Right lobe of liver (tissue), 6 donors: ENCODE measurements at places on chromosomes 2 and 18. TPM values are rescaled to one million over a fixed set of nuclear protein-coding genes. Genes with fewer than 3 reads are reported as not detected.

DNA sequence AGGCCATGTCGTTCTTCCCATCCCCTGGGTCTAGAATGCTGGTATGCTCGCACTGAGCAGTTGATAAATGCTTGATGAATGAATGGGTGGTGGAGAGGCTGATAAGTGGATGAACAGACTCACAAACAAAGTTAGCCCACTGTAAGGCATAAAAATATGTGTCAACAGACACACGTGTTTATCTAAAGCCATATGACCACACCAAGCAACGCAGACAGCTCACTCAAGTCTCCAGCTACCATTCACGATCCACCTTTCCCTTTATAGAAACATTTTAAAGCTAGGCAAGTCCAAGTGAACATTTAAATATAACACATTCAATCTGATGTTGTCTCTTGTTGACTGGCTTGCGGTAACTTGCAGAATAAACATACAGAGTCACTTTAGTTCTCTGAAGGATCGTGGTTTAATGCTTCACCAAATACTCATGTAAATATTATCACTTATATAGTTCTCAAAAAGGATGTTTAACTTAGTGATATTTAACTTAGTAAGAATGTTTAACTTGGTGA is 105.5 kb downstream of the NOL10 start:
- DNase-seq: no peak

The ZSWIM2 gene
- total RNA-seq: not detected

DNA sequence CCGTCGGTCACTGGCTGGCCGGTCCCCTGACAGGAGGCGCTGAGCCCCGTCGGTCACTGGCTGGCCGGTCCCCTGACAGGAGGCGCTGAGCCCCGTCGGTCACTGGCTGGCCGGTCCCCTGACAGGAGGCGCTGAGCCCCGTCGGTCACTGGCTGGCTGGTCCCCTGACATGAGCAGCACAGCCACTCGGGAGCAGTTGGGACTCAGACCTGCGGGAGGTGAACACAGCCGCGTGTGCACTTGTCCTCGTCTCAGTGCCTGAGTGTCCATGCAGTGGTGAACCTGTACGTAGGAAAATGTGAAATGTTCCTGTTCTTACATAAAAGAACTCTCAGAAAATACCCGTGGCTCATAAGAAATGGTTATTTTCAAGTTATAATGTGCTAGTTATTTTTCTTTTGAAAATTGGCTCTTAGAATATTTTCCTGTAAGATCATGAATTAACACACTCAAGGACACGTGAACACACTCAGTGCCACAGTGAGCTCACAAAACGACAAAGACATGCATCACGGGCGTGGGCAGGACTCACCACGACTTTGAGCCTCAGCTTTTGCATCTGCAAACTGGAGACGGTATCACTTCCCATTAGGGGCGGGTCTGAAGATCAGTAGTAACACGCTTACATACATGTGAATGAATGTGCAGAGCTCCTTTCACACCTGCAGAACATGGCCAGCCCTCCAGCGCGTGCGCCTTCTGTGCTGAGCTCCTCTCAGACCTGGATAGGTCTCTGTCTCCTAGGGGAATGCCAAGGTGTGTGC is 21.1 kb upstream of the NFATC1 start:
- DNase-seq: no peak

GRCh38 chr2:206456078-206456754 is 12.9 kb downstream of the ADAM23 start:
- no peak for DNase-seq

The LRRTM1 gene
- 0.46 TPM for total RNA-seq

The GNLY gene
- total RNA-seq: 1.6 TPM

DNA sequence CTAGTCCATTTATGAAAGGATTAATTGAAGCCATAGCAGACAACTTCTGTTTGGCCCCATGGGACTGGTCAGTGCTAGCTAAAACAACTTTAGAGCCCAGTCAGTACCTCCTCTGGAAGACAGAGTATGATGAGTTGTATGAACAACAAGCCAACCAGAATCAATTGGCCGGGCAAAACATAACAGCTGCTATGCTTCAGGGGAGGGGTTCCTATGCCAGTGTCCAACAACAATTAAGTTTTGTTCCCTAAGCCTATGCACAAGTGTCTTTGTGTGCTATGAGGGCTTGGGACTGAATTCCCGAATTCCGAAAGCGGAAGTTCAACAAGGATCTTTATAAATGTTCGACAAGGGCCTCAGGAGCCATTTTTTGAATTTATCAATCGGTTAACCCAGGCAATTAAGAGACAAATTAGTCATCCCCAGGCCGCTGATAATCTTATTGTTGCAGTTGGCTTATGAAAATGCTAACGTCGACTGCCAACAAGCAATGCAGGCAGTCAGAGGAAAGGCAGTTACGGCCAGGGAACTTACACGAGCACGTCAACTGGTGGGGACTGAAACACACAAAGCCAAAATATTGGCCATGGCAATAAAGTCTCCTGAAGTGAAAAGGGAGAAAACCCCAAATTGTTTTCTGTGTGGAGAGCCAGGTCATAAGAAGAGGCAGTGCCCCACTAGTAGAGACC is 57.9 kb downstream of the ZNF638 start:
- no peak for DNase-seq

- DNase-seq: no peak
Measured at GRCh38 chr2:157813467-157813866, 62.7 kb downstream of the ACVR1 start.

GRCh38 chr2:187232749-187233148 is 215.3 kb downstream of the CALCRL start:
- no peak for DNase-seq

DNA sequence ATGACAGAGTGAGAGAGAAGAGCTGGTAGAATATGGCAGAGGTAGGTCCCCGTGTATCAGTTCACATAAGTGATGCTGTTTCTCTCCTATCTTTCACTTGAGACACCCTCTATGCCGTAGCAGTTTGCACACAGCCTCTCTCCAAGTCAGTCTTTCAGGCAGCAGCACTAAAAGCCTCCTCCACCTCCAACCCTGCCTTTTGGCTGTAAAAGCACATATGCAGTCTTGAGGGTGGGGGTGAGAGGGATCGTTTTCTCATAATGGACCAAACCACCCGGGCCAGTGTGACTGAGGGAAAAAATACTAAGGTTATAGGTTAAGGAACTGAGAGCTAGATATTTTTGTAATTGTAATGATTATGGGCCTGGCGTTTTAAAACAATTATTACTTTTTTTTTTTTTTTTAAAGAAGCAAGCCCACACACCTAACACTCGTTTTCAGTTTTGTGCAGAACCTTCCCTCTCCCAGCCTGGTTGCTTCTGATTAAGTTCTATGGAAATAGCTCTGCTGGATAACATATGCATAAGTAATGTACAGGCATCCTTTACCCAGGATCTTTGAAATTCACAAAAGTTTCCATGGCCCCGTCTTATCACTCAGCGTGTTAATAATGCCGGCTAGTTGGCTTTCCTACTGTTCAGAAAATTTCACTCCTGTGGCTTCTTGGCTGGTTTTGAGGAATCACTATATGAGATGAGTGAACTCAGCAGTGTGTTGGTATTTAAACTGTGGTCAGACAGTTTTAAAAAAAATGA is 112.2 kb upstream of the MEIS1 start:
- DNase-seq: no peak
